ENCODE measurements at places on chromosomes 3 and 15.
A peak's percentile ranks its signal among the peaks of the same experiment; 100 is the strongest.

DNA sequence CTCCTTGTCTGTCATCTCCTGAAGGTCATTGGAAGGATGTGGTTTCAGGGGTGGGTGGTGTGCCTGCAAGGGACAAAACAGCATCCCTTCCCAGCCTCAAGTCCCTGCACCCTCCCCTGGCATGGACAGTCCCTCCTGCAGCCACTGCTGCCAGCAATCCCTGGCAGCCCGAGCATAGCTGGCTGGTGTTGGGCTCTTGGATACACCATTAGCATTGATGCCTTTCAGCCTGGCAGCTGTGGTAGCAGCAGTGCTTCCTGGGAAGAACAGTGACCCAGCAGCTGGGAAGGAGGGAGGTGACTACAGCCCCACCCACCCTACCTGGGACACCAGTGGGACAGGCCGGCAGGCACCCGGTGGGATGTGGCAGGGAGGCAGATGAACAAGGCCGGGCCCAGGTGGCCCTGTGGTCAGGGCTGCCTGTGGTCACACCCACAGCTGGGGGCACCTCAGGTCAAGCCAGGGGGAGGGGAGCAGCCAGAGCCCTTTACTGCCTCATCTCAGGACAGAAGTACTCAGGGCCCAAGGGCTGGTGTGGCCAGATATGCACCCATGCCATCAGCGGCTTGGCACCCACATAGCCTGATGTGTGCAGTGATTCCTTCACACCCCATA lies 32.9 kb upstream of the TMEM115 start:
- no peak for DNase-seq

DNA sequence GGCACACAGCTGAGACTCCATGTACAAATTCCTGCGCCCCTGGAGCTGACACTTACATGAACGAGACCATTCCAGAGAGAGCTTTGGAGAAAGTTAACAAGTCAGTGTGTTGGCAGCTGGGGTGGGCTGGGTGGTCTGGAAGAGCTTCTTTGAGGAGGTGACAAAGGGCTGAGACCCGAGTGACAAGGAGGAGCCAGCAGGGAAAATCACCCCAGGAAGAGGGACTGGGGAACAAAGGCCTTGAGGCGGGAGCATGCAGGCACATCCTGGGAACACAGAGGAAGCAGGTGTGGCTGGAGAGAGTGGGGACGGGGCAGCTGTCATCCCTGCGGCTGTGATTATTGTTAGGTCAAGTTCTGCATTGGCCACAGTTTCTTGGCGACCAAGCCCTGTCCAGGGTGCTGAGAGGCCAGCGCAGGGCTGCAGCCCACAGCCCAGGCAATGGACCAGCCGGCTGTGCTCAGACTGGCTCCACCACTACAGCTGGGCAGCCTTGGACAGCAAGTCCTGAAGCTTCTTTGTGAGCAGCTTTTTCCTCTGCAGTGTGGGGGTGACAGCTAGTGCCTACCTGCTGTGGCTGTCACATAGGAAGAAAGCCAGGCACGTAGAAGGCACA lies 34.2 kb upstream of the PRR23E start:
- DNase-seq: no peak

- DNase-seq: no peak
These were observed 5.9 kb upstream of the KLHL25 start for GRCh38 chr15:85800478-85801123.

- peak; percentile 87 for DNase-seq
These were observed 668 bp upstream of the XXYLT1 start for GRCh38 chr3:195271410-195272243.

DNA sequence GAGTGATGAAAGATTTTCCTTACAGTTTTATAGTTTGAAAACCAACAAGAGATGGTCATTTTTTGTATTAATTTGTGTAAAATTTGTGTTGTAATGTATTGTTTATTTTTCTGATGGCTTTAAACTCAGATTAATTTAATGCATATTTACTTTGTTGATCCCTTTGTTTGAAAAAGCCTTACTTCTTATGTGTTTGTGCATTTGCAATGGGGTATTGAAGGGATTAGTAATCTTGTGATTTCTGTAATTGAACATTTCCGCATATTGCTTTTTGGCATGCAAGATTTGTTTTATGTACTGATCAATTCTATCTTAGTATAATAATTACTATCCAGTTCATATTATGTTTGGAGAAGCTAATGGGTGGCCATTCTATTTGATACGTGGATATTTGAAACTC lies 98.4 kb upstream of the ROBO1 start:
- no peak for DNase-seq

GRCh38 chr3:17032407-17033034 lies 147.8 kb downstream of the PLCL2 start:
- no peak for DNase-seq

- DNase-seq: no peak
These were observed 36.4 kb upstream of the TMEM45A start for GRCh38 chr3:100455841-100456550.

DNA sequence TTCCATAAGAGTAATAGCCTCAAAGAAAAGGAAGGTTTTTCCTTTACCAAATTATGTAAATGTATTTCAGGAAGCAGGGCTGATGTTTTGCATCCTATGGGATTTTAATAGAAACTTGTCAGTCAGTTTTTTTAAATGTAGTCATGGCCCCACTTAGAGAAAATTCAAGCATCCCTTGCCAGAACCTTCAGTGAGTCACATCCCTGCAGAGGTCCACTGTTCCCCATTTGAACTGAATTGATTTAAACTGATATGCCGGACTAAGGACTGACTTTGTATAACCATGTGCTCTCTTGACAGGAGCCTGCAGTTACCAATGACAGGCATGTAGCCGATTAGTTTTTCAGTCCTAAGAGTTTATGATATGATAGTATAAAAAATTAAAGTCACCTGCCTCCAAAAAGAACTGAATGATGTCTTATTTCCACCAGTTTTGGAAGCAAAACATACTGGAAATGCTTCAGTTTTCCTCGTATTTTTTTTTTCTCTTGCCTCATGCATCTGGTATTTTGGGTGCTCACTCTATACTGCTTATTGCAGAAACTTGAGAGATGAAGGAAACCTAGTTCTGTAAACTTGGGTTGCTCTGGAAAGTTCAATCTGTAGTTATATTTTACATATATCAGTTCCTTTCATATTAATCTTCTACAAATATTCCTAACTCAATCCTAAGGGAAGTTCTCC lies 30.7 kb downstream of the LRTM1 start:
- DNase-seq: no peak

DNA sequence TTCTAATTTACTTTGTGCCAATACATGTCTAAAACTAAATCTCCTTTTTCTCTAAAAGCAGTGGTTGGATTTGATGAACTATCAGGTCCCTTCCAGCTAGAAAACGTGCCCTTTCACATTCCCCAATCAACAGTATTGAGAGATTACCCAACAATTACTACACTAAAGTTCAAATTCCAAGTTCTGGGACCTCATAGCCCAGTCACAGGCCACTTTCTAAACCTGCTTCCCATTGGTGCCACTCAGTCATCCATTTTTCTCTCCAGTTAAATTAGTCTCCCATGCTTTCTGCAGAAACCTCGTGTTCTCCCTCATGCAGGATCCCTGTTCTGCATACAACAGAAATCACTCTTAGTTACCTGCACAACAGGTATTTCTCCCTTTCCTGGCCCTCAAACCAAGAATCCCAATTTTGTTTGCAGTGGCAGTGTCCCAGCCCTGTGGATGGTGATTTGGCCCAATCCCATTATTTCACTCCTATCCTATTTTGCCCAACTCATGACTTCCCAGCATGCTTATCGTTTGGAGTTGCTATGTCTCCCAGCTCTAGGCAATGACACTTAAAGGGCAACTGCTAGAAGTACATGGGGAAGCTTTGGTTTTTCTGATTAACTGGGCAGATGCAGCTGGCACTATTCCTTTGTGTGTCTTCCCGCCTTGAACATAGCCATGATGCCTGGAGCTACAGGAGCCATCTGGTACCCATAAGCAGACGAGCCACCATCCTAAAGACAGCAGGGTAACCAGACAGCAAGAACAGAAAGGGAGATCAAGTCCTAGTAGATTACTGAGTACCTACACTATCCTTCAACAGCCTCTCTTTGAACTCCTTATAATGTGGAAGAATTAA lies 224.2 kb downstream of the MINAR1 start:
- no peak for DNase-seq

DNA sequence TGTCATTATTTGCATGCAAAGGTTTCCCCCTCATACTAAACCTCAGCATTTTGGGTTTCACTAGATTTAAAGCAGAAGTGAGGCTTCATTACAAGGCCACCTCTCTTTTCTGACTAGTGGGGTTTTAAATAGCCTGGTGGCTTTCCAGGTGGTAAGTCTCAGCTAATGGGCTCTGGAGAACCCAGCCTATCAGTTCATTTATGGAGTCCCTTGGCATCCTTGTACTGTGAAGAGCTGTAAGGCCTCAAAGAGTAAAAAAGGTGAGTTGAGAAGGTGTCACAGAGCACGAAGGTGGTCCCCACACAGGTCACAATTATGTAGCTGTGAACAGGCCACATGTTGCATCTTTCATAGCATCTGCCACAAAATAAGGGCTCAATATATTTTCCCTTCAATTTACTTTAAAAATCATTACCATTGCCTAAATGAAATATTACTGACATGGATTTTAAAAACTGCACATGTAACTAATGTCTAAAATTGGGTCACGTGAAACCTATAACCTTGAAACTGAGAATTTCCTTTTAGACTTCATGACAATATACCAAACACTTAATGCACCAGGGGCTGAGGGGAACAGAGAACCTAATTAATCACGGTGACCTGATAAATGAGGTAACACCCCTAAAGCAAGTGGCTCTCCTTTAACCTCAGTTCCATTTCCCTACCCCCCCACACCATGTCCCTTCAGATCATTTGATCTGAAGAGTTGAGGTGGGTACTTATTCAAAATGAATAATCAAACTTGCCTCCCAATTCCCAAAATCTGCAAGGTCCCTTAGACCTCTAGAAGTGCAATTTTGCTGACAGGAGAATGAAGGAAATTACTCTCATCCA lies 1.3 kb downstream of the NGLY1 start:
- DNase-seq: no peak

GRCh38 chr15:52382647-52383046 lies 87.0 kb upstream of the MYO5C start:
- DNase-seq: no peak

DNA sequence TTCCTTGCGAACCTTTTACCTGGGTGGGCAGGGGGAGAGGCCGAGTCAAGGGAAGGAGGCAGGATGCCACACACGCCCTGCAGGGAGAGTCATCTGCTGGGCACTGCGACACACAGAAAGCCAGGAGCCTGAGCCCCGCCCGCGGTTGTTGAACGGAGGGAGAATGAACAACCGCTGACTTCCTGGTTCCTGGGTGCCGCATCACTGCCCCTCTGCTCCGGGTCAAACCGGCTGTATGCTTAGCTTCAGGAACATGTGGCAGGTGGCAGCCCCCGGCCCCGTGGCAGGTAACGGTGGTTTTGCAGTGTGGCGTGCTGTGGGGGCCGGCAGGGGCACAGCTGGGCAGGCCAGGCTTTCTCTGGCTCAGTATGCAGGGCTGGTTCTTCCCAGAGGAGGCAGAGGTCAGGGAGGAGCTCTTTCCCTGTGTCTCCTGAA lies 33.4 kb downstream of the APBA2 start:
- peak; percentile 41 for DNase-seq

DNA sequence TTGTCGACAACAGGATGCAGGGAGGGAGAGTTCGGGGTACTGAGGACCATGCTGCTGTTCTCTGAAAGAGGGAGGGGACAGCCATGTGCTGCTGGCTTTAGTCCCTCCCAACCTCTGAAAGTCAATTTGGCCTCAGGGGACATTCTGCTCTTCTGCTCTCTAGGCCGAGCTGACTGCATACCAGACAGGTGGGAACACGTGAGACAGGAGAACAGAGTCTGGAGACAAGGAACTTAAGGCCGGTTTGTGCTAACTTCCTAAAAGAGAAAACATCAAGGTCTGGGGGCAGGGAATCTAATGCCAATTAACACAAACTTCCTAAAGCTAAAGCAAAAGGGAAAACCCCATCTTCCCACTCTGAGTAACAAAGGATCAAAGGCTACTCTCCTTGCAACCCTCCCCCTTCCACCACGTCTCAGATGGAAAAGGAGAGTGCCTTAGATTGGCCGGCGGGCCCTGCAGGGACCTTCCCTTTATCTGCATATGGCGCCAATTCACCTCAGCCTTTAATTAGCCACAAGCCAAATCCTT lies 41.0 kb downstream of the SLCO2A1 start:
- no peak for DNase-seq

GRCh38 chr15:36965570-36966342 lies 134.6 kb downstream of the MEIS2 start:
- no peak for DNase-seq

GRCh38 chr15:99130765-99131440 lies 26.0 kb downstream of the SYNM start:
- DNase-seq: no peak

GRCh38 chr15:92343924-92344643 lies 49.6 kb upstream of the ST8SIA2 start:
- no peak for DNase-seq

GRCh38 chr3:113084777-113085176 lies 94.0 kb downstream of the GTPBP8 start:
- DNase-seq: no peak

- DNase-seq: no peak
These were observed 2.3 kb downstream of the MELTF start for GRCh38 chr3:197027151-197027895.

GRCh38 chr15:39282663-39283208 lies 298.1 kb upstream of the THBS1 start:
- no peak for DNase-seq

- no peak for DNase-seq
These were observed 63.0 kb downstream of the CPN2 start for GRCh38 chr3:194287977-194288706.

DNA sequence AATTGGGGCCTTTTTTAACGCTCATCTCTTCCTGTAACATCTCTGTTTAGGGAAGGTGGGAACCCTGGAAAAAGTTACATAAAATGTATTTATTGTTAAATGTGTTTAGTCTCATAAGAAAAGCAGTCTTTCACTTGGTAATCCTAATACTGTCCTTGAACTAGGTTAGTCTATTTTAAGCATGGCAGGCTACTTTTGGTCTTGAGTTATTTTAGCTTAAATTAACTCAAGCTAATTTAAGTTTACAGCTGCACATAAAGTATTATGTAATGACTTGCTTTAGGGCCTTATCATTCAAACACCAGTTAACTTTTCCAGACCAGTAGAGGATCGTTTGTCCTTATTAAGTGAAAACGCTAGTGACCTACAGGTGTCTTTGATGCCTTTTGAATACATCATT lies 63.2 kb downstream of the DCUN1D1 start:
- DNase-seq: no peak

GRCh38 chr15:84111575-84111974 lies 124.0 kb upstream of the GOLGA6L4 start:
- DNase-seq: no peak

GRCh38 chr15:64137226-64137833 lies 14.2 kb upstream of the SNX22 start:
- DNase-seq: no peak
